ENCODE measurements at places on chromosomes 3 and 15.

GRCh38 chr15:96551722-96552121 is 221.2 kb downstream of the NR2F2 start:
- no peak for DNase-seq

DNA sequence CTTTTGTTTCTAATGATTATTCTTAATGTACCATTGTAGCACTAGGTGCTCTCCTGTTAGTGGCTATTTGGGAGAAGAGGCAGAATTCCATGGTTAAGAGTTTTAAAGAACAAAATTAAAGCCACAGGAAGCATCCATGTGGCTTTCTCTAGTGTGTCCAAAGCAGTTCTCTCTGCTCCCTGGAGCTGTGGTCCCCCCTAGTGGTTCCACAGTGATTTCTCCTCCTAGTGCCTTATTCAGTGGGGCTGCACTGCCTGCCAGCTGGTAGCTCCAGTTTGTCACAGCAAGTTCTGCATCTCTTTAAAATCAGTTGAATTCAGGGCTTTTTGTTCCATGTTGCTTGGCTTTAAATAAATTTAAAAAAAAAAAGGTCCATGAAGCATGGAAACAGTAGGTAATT is 39.6 kb upstream of the FAM98B start:
- DNase-seq: peak; percentile 67

GRCh38 chr3:109081746-109082510 is 36.0 kb downstream of the MORC1 start:
- DNase-seq: peak; percentile 40

DNA sequence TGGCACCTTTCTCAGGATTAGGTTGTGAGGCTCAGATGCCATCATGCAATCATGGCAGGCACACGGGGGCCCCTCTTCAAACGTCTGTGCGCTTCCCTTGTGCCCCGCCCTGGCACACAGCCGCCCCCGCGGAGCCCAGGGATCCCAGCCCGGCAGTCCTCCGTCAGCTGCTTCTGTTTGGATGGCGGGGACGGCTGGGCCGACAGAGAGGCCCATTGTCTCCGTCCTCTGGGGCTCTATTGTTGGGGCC is 849 bp upstream of the HDAC11 start:
- DNase-seq: no peak

- DNase-seq: no peak
These were observed 1460.4 kb upstream of the ALCAM start for GRCh38 chr3:103906304-103906703.

- DNase-seq: no peak
These were observed 283.4 kb upstream of the ATP11B start for GRCh38 chr3:182509844-182510460.

GRCh38 chr3:362681-363338 is 166.2 kb downstream of the CHL1 start:
- DNase-seq: no peak

- DNase-seq: no peak
These were observed 74.7 kb downstream of the ZNF148 start for GRCh38 chr3:125300416-125300815.

DNA sequence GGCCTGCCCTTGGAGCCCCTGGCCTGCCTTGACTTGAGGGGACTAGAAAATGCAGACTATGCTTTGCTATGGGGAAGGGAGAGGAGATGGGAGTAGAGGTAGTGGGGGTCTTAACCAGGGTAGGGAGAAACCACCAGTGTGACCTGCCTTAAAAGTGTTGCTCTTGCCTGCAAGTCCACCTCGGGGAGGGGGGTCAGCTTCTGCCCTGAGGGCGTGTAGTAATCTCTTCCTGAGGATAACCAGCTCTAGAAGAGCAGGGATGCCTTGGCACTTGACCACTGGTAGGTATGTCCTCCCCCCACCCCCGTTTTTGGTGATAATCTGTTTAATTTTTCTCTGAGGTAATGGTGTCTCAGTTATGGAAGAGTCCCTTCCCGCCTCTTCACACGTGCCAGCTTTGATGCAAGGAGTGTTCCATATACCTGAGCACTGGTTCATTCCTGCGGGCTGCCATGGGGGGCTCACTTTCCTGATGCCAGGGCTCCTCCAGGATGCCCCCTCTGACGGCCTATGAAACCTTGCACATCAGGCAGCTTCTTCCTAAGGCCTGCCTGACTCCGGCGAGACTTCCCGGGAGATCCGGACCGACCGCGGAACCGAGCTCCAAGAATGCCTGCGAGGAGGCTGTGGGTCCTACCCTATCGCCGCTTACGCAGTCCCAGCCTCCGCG is 780 bp upstream of the P4HTM start:
- DNase-seq: no peak
